ENCODE measurements at places on chromosomes 12 and 14.
A peak's percentile ranks its signal among the peaks of the same experiment; 100 is the strongest.

GRCh38 chr12:85274315-85274651 is 5.7 kb upstream of the ALX1 start:
- no peak for DNase-seq

DNA sequence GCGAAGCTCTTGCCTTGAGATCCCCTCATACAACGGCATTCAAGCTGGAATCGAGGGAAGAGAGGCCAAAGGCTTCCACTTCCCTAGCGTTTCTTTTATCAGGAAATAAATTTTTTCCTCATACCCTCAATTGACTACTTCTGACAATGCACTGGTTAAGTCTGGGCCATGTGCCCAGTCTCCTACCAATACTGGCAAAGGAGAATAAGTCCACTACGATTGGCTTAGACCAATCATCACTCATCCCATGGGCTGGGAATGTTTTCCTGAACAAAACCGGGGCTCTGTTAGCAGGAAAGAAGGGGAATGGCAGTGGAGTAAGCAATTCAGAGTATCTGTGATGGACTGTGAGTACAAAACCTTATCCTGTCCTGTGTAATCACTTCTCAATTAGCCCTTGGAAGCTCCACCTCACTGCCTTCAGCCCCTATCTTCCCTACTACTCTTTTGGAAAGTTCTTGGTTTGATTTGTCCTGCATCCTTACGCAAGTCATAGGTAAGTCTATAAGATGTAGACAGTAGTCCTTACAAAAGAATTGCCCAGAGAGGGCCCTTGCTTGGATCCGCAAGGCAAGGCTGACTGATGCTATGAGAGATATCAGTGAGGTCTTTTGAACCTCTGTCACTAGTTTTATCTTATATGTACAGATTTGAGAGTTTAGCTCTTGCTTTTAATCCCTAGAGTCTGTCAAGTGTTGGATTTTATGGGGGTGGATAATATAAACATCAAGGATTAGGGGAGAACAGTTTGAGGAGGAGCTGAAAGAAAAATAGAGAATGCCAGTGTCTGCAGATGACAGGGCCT is 36.3 kb upstream of the CDK17 start:
- no peak for DNase-seq

DNA sequence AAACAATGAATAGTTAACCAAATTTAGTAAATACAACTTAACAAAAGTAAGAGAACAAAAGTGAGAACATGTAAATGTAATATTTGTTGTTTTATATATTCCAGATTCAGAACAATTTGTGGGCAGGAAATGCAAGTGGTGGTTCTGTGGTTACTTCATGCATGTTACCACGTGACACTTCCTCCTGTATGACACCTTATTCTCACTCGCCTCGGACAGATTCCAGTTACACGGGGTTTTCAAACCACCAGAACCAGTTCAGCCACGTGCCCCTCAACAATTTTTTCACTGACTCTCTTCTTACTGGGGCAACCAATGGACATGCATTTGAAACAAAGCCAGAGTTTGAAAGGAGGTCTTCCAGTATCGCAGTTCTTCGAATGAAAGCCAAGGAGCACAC is 21.0 kb downstream of the ALX1 start:
- DNase-seq: no peak

DNA sequence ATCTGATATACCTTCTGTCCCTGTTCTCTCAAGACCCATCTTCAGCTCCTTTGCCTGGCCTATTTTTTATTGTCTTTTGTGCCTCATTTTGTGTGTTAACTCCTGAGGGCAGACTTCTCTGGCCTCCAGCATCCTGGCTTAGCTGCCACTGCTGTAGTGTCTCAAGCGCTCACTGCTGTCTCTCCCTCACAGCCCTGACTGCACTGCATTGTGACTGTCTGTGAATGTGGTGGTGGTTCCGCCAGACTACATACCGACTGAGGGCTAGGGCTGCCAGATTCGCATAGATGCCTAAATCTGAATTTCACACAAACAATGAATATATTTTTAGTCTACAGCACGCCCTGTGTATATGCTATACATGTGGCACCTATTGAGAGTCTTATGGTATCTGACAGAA is 1088.9 kb upstream of the TMEM132C start:
- DNase-seq: no peak

DNA sequence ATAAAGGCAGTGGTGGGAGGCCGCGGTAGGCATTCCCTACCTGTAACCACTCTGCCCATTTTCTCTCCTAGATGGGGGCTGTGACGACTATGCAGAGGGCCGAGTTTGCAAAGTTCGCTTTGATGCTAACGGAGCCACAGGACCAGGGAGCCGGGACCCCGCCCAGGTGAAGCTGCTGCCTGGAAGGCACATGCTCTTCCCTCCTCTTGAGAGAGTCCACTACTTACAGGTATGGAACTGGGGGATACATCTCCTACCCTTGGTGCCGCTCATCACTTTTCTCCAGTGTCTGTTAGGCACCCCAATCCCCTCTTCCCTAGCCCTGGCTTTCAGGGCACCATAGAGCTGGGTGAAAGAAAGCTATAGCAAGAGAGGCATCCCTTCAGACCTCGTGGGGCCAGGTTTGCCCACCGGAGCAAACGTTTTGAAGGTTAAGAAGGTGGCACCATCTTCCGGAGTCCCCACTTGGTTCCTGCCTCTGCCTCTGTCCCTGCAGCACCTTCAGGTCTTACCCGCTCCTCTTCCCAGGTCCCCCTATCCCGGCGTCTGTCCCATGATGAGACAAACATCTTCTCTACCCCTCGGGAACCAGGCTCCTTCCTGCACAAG is 2.0 kb upstream of the P3H3 start:
- no peak for DNase-seq

GRCh38 chr12:122891661-122892525 is 4.0 kb downstream of the VPS37B start:
- no peak for DNase-seq

DNA sequence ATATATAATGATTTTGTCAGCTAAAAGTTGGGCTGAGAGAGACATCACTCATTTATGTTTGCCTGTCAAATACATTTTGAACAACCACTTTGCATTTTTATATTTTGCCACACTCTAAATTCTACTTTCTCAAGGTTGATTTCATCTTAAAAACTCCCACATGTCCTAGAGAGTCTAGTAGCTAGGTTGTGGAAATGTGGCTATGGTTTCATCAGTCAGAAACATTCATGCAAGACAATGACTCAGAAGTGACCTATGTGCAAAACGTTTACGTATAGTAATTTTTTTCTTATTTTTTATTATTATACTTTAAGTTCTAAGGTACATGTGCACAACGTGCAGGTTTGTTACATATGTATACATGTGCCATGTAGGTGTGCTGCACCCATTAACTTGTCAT is 27.4 kb upstream of the PRKD1 start:
- no peak for DNase-seq

- DNase-seq: no peak
These were observed 160.9 kb downstream of the ALG10B start for GRCh38 chr12:38477340-38478090.

- no peak for DNase-seq
These were observed 60.6 kb upstream of the TMCC3 start for GRCh38 chr12:94710933-94711332.

GRCh38 chr14:91751719-91752118 is 19.8 kb upstream of the CATSPERB start:
- DNase-seq: no peak

DNA sequence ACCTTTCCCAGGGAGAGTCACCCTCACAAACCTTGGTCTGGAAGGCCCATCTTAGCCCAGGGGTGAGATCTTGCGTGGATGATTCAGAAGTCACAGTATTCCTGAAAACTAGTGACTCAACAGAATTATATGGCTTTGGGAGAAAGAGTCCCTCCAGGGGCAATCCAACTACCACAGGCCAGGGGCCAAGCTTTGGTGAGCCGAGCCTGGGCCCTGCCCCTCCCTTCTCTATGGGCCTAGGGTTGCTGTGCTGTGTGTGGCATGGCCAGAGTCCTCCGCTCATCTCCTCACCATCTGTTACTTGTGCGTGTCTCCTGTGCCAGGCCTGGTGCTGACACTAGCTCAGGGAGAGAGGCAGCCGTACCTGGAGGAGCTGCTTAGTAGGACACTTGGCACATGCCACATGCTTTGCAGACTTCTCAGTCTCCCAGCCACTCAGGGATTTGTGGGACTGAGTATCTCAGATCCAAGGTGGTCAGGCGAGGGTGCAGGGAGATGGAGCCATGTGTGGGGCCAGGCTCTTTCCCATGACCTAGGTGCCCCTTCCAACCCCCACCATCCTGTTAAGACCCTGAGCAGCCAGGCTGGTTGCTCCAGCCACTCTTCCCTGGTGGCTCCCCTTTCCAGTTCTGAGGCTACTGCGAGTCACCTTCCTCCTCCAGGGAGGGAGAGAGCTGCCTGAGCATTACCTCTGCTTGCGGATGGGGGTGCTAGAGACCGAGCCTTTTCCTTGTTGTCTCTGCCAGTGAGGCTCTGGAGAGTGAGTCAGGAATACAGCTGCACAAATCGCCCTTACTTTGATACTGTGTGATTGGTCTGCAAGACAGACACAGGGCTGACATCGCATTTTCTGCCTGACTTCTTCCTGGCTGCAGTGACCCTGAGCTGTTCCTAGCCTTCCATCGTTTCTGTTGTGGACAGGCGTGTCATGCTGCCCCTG is 94.1 kb downstream of the SLC25A47 start:
- peak; percentile 82 for DNase-seq

DNA sequence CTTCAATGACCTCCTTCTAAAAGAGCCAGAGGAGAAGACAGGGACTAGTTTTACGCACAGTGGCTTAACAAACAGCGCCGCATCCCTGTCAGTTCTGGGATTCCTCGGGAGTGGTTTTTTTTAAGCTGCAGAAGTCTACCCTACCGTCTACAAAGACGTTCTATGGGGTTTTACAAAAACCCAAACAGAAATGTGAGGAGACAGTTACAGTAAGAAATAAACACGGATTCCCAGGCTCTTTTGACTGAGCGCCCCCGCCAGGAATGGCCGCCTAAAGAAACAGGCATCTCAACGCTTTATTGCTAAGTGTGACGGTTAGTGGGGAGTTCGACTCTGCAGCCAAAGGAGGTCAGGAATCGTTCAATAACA is 484 bp downstream of the ALKBH1 start:
- DNase-seq: peak; percentile 3

DNA sequence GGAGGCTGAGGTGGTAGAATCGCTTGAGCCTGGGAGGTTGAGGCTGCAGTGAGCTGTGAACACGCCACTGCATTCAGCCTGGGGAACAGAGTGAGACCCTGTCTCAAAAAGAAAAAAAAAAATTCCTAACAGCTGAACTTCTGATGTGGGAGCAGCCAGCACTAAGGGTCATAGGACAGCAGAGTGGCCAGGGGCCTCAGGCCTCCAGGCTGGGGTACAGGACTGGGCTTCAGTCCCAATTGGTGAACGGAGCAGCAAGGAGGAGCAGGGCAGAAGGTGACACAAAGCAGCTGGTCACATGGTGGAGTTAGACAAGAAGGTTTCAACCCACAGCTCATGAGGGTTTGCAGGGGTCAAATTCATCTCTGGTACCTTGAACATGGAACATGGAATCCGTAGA is 40.8 kb upstream of the NRXN3 start:
- DNase-seq: no peak

- DNase-seq: no peak
These were observed 834.7 kb downstream of the GALC start for GRCh38 chr14:87158283-87158682.

DNA sequence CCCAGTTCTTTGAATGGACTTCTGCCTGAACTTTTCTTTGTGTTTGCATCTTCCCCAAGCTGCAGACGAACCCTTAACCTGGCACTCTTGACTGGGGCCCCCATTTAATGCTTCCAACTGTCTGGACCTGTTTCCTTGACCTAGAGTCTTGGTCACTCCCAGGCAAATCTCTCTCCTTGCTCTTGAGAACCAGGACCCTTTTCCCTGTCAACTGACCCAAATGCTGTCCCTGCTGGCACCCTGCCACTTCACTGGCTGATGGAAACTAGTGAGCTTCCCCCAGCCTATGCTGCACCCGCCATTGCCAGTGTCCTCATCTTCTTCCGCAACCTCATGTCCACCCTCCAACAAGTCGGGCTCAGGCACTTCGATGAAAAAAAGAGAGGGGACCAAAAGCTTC is 79.5 kb downstream of the PRIMA1 start:
- DNase-seq: no peak

DNA sequence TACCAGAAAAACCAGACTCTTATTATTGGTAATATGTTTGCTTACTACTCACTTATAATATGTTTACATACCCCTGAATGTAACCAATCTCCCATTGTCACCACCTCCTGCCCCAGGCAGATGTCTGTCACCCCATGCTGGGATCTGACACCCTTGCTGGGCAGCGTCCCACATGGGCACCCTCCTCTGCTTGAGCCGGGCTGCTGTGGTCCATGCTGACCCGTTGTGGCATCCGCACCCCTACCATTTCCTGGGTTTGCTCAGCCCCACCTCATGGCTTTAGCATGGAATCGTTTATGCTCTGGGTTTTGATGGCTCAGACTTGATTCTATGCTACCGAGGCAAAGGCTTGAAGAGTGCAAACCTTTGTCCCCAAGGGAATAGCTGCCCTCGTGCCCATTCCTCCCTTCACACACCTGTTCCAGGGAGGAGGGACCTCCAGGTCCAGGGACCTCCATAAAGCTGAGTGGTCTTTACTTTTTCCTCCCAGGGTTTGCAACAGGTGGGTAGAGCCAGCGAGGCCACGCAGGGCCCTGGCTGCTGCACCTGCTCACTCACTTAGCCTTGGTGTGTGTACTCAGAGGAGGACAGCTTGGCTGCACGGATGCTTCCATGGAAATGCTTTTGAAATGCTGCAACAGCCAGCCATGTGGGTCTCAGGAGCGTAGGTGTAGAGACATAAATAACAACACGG is 68.7 kb downstream of the PRMT8 start:
- no peak for DNase-seq

- no peak for DNase-seq
These were observed 110.1 kb downstream of the GPR135 start for GRCh38 chr14:59355091-59355490.

DNA sequence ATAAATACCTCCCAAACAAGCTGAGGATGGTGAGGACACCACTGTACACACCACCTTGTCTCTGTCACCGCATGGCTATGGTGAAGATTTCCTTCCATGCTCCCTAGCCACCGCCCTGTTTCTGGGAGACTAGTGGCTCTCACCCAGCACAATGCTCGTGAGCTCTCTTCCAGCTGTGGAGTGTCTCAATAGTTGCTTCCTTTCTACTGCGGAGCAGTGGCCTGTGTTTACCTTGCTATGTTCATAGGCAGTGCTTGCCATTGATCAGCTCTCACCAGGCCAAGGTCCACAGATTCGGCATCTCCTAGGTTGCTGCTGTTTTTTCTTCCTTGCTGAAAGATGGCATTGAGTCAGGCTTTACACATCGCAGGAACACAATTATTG is 313.6 kb upstream of the RTL1 start:
- no peak for DNase-seq

DNA sequence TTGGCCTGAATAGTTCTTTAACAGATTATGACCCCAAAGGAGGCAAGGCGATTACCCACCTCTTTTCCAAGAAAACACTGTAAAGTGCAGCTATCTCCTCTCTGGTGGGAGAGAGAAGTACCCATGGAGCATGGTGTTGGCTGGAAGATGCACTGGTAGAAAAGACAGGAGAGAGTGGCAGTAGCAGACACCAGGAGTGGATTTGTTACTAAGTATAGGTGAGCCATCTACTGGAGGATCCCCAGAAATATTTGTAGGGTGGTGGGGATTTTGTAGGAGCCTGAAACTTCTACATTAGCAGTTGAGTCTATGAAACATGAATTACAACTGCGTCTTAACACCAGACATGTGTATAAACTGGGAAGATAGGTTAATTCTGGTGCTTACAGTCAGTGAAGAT is 148.0 kb downstream of the SLC38A4 start:
- DNase-seq: no peak

Data from SHP77 (cell line).